ENCODE measurements at places on chromosomes 1 and 21.

DNA sequence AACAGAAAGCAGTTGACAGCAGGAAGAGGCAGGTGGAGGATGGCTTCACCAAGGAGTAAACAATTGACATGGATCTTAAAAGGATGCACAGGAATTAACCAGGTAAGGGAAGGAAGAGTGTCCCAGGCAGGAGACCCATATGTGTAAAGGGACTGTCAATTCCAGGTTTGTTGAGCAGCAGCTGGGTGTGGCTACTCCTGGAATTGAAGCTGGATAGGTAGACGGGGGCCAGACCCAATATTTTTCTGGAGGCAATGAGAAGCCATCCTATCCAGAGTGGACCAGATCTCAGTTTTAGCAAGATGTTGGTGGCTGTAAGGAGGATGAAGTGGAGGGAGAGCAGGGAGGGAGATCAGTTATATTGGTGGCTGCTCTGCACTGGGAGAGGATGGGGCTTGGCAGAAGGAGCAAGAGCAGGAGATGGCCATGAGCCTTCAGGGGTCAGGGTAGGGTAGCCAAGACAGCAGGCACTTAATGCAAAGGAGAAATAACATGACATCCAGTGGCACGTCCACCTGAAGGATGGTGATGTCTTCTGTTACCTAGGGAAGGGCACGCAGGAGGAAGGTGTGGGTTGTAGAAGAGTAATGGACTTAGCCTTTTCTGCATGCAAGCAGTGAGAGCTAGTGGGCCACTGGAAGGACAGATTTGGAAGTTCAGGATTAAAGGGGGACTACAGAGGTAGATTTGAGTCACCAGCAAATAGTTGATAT is 146.7 kb upstream of the HMGB4 start:
- DNase-seq: no peak

DNA sequence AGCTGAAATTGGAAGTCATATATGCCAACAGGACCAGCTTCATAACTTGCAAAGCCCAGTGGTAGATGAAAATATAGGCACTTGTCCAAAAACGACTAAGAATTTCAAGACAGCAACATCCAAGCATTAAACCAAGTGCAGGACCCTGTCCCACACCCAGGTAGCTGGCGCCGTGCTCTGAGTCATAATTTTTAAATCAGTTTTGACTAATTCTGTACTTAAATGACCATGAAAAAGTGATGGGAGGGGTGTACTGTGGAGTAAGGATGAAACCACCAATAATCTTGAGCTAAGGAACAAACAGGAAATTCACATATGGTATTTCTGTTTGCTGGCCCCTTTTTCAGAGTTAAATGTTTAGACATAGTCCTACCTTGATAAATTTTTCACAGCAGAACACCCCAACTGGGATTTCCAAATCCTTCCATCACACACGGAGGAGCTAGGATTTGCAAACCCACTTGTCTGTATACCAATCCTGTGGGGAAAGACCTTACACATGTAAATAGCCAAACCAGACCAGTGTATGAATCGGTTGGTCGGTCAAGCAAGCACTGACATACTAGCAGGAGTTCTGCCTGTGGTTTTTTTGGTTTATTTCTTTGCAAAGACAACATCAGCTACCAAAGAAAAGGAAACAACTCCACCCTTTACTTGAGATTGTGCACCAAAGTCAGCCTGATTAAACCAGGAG is 235.7 kb upstream of the RAB4A start:
- no peak for DNase-seq

- DNase-seq: no peak
These were observed 126.9 kb upstream of the TMPRSS2 start for GRCh38 chr21:41634858-41635257.

- peak; percentile 28 for DNase-seq
These were observed at the start of gene RNPEP for GRCh38 chr1:201982623-201983379. Gene RNPEP (plus strand): TSS chr1:201982648. CDS start chr1:201982667, 19 bp downstream.

- no peak for DNase-seq
These were observed 1963.0 kb downstream of the NCAM2 start for GRCh38 chr21:22961258-22961657.

Measured in activated CD4-positive, alpha-beta T cell treated with anti-CD3 and anti-CD28 coated beads for 24 hours (primary cell).